ENCODE measurements at places on chromosomes 6 and 20. TPM values are rescaled to one million over a fixed set of nuclear protein-coding genes. Genes with fewer than 3 reads are reported as not detected.

The TFAP2D gene
- polyA plus RNA-seq = not detected

The KCNK5 gene
- polyA plus RNA-seq = 9.3 TPM

The WFDC12 gene
- not detected for polyA plus RNA-seq

GRCh38 chr6:44020148-44020547 lies 107.1 kb downstream of the MRPL14 start:
- DNase-seq = no peak

DNA sequence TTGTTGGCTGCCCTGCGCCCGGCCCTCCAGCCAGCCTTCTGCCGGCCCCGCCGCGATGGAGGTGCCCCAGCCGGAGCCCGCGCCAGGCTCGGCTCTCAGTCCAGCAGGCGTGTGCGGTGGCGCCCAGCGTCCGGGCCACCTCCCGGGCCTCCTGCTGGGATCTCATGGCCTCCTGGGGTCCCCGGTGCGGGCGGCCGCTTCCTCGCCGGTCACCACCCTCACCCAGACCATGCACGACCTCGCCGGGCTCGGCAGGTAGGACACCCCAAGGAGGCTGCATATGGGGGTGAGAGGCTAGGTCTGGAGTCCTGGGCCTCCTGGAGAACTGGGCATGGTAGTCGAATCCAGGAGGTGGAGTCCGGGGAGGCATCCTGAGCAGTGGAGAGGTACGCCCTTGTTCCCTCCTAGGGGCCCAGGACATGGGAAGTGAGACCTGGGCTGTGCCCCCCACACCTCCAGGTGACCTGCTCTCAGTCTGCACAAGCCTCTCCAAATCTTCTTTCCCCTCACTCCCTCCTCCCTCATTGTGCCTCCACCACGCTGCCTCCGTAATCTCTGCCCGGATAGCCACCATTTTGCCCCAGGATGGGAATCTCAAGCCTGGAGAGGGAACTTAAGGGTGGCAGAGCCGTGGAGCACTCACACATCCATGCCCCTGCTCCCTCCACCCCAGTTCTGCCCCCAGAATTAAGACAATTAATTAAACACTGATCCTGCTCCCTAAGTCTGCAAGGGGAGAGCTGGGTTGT lies 541 bp downstream of the CDC25B start:
- no peak for DNase-seq

Measured in right renal cortex interstitium (tissue), 3 donors.